ENCODE measurements at places on chromosomes 4 and X. TPM values are rescaled to one million over a fixed set of nuclear protein-coding genes. Genes with fewer than 3 reads are reported as not detected.

GRCh38 chr4:1113311-1114009, at the start of gene RNF212:
TSS of gene RNF212 (minus strand) at chr4:1113564. CDS start at chr4:1113464, 100 bp downstream.
- peak; percentile 48 for DNase-seq

The VCX2 gene
- total RNA-seq = not detected

The DCAF8L2 gene
- total RNA-seq = 0.11 TPM

The CNKSR2 gene
- 7.7 TPM for total RNA-seq

DNA sequence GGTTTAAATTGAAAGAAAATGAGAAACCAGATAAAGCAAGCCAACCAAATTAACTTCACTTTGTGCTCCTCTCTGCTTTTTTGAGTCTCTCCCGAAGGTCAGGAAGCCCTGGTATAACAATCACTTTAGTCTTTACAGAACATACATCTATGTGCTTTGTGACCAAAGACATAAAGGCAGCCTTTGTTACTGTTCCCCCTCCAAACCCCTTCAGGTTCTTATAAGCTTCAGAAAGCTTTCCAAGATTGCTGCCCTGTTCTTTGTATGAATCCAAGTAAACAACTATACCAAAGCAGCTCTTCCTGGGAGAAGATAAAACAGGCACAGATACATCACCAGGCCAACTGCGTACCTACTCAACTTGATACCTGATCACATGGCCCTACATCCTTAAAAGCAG, 28.7 kb downstream of the RLIM start:
- DNase-seq = no peak

DNA sequence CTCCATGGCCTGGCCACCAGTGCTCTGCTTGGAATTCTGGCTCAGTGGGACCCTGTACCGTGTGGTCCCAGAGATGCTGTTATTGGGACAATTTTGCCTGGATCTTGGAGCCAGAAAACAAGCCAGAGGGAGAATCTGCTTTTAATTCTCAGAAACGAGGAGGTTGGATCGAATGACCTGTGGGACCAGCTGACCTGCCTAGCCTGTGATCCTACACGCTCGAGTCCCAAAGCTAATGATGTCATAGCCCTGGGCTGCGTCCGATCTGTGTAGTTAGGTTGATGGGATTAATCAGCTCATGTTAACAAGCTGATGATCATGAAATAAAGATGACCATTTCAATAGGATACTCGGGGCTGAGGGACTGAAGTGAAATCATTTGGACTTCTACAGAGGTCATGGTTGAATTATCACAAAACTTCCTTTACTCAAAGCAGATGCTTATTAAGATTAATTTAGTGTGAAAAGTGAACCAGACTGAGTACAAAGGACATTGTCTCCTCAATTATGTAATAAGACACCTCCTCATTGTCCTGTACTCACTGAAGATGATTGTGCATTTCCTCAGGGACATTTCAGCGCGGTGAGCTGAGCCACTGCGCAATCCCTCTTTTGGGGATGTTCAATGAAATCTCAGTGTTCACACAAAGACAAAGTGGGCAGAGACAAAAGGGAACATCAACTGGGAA, 51.9 kb upstream of the STX18 start:
- DNase-seq = no peak

GRCh38 chr4:146105464-146105863, 70.1 kb upstream of the LSM6 start:
- no peak for DNase-seq

- peak; percentile 31 for DNase-seq
Observed at GRCh38 chrX:51395810-51396728, 63.4 kb downstream of the NUDT10 start.

DNA sequence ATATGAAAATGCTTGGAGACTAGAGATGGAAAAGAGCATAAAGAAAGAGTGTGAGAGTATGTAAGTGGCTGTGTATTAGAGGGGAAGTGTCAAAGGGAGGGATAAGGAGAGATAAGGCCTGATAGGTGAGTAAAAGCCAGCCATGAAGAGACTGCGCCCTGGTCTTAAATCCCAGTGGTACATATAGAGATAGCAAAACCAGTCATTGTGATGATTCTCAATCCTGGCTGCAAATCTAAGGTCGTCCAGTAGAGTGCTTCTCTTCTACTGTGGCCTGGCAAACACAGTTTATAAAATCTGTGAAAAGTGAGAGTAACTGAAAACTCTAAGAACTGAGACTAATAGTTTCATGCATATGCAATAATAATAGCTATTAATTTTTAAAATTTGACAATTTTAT, 86.9 kb downstream of the MAB21L2 start:
- no peak for DNase-seq

DNA sequence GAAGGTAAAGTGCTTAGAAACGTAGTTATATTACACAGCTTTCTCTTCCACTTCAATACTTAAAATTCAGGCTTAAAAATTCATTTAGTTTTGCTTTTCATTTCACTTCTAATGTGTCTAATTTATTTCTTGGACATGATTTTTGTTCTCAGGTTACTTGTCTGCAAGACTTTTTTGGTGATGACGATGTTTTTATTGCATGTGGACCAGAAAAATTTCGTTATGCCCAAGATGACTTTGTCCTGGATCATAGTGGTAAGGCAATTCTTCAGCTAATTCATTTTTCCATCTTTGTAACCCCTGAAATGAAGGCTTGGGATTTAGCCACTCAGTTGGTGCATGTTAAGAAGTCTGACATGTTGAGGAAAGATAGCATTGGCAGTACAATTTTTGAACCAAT, 114.7 kb downstream of the DCLK2 start:
- DNase-seq = no peak

DNA sequence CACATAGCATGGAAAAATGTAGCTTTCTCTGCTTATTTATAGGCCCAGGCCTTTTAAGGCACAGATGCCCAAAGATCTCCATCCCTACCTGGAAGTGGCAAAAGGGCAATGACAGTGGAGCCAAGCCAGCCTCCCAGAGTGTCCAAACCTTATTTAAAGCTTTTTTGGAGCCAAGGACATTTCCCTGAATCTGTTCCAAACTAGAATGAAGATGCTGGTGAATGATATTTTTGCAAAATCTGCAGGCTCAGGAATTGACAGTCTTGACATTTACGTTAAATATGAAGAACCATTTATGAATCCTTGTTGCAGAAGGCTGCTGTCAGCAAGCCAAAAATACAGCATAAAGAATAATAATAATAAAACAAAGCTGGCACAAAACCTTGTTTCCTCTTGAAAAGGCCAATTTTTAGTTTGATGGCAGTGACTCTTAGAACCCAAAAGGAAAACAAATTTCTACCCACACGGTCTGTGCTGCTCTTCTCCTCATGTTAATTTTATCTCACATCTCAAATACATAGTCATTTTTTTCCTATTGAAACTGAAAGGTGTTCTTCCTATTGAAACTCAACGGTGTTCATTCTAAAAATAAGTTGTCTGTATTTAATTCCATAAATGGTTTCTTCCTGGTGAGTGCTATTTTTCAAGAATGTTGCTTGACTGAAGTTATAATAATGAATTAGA, 206.3 kb upstream of the TBL1X start:
- DNase-seq = no peak

- DNase-seq = no peak
Observed at GRCh38 chr4:103915224-103915869, 195.6 kb upstream of the TACR3 start.

The ABLIM2 gene
- total RNA-seq = 24.0 TPM

DNA sequence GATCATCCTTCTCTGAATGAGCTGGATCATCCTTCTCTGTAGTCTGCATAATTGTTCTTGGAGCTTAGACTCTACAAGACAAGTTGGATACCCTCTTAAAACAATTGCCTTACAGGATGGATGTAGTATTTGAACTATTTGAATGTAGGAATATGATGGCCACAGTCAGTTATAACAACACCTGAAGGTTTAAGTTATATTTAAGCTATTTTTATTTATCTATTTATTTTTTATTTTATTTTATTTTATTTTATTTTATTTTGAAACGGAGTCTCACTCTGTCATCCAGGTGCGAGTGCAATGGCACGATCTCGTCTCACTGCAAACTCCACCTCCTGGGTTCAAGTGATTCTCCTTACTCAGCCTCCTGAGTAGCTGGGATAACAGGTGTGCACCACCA, 149.9 kb upstream of the SLIT2 start:
- DNase-seq = no peak

- no peak for DNase-seq
Observed at GRCh38 chrX:40299641-40300046, 201.9 kb upstream of the BCOR start.

DNA sequence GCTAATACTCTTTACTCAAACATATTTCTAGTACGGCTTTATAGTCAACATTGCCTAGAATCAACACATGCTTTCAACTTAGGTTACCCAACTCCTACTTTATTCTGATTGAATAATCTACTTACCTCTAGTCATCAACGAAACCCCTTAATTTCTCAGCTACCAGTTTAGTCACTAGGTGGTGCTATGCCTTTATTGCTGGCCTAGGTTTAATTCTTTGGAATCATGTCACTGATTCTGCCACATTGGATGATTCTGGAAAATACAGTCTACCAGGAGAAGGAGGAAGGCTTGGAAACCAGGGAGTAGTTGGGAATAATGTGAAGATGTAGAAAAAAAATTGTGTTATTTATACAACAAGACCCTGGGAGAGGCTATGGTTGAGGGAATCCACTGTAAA, 167.7 kb downstream of the DCAF12L2 start:
- no peak for DNase-seq

DNA sequence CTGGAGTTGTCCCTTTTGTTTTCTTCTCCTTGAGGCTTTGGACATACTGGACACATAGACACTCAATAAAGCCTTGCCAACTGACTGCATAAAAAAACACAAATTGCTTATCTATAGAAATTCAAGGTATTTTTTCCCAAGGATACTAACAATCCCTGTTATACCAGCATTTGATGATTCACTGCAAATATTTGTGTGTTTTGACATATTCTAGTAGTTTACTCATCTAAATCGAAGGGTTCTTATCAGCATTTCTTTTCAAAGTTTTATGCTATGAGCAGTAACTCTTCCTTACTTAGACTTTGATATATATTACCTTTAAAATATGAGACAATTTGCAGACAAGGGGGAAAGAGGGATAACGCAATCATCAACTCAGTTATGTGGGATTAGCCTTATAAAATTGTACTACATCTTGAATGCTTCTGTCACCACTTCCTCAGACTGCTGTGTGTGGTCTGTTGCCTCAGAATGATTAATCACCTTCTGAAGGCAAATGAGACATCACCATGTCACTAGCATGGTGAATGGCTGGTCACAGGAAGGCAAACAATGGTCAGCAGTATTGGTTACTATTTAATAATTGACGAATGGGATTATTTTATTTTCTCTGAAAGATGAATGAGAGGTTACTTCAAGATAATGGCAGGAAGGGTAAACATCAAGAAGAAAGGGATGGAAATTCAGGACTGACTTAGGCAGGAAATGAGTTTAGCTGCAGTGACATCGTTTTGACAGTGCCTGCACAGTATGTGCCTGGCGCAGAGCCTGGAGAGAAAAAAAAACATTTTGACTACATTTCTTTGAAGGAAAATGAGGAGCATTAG, 544.3 kb upstream of the CNKSR2 start:
- no peak for DNase-seq

The MAGEC1 gene
- not detected for total RNA-seq

DNA sequence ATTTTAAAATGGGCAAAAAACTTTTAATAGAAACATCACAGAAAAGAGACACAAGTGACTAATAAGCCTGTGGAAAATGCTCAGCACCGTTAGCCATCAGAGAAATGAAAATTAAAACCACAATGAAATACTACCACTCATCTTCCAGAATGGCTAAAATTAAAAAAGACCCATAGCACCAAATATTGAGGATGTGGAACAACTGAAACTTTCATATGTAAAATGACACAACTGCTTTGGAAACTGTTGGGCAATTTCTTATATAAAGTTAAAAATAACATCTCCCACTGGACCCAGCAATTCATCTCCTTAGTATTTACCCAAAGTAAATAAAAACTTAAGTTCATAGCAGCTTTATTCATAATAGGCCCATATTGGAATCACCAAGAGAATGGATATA, 94.2 kb downstream of the TENM3 start:
- DNase-seq = no peak

DNA sequence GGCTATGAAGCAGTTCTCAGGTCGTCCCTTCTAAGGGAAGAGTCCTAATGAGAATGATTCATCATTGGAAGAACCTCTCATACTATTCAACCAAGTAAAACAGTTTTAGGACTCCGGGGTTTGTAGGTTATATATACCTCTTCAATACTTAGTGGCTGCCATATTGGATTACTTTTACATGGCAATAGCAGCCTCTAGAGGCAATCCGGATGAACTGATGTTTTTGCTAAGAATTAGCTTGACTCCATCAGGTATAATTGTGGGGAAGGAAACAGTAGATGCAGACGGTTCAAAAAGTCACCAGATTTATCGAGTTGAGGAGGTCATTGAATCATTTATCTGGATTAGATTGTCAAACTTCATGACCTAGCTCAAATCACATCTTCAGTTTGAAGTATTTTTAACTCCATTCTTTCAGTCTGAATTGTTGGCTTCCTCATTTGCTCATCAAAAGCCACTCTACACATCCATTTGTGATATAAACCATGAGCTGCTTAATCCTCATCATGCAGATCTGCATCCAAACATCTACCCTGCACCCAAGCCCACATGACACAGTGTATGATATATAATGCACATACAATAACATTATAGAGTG, 28.4 kb downstream of the GUCY1B1 start:
- peak; percentile 3 for DNase-seq

The AVPR2 gene
- total RNA-seq = 1.1 TPM

The USP26 gene
- not detected for total RNA-seq

The TMSB15B gene
- 0.34 TPM for total RNA-seq

- DNase-seq = no peak
Observed at GRCh38 chr4:112075129-112075753, 70.0 kb upstream of the FAM241A start.

DNA sequence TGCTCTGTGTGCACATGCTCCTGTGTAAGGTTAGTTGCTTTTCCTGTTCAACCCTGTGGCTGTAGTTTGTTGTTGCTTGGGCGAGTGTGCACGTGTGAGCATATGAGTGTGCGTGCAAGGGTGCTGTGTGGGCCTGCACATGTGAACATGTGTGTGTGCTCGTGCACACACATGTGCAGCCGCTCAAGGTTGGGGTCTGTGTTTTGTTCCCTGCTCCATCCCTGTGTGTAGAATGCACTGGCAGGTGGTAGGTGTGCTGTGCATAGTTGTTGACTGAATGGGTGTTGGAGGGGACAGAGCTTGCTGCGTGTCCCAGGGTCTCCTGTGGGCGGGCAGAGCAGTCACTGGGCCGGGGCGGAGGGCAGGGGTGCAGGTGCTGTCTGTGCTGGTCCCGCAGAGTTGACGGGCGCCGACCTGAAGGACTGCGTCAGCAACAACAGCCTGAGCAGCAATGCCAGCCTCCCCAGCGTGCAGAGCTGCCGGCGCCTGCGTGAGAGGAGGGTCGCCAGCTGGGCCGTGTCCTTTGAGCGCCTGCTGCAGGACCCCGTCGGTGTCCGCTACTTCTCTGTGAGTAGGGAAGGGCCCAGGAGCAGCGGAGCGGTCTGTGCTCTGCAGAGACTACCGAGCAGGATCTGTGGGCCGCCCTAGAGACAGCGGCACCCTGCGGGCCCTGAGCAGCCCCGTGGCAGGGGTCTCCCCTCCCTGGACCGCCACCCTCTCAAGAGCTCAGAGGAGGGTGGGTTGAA, 27.9 kb upstream of the HGFAC start:
- DNase-seq = no peak

GRCh38 chr4:150123796-150124677, 45.8 kb downstream of the DCLK2 start:
- no peak for DNase-seq

- DNase-seq = no peak
Observed at GRCh38 chr4:16206848-16207247, 19.4 kb downstream of the TAPT1 start.

Data from thyroid gland (tissue), 4 donors.